Left ventricle myocardium inferior (tissue), 1 donor: ENCODE measurements at places on chromosomes 2 and 18. TPM values are rescaled to one million over a fixed set of nuclear protein-coding genes. Genes with fewer than 3 reads are reported as not detected.

CCDC148 gene
- 0.30 TPM for total RNA-seq

TMEFF2 gene
- 0.16 TPM for total RNA-seq

SCN2A gene
- total RNA-seq, result 0.08 TPM

GPR45 gene
- not detected for total RNA-seq

RAB6C gene
- total RNA-seq, result 0.16 TPM

ANKRD30BL gene
- not detected for total RNA-seq

TTR gene
- not detected for total RNA-seq

CBLN2 gene
- total RNA-seq, result not detected

PLEK gene
- 4.8 TPM for total RNA-seq

SUMO1 gene
- total RNA-seq, result 71.2 TPM

GRHL1 gene
- 0.69 TPM for total RNA-seq

FAM161A gene
- total RNA-seq, result 1.2 TPM

INHBB gene
- total RNA-seq, result 3.2 TPM

ABCB11 gene
- total RNA-seq, result 0.05 TPM

VPS4B gene
- 16.7 TPM for total RNA-seq

TMEM169 gene
- total RNA-seq, result 0.25 TPM

IL1RL1 gene
- 1.1 TPM for total RNA-seq

TNP1 gene
- not detected for total RNA-seq

UGT1A3 gene
- not detected for total RNA-seq

RIT2 gene
- total RNA-seq, result not detected

FN1 gene
- 154 TPM for total RNA-seq

ASB18 gene
- total RNA-seq, result 11.3 TPM
